Ecto neural progenitor cell (in vitro differentiated cells): ENCODE measurements at places on chromosomes 5 and 9.

- no peak for DNase-seq
These were observed 160.4 kb downstream of the NR3C1 start for GRCh38 chr5:143243103-143243502.

DNA sequence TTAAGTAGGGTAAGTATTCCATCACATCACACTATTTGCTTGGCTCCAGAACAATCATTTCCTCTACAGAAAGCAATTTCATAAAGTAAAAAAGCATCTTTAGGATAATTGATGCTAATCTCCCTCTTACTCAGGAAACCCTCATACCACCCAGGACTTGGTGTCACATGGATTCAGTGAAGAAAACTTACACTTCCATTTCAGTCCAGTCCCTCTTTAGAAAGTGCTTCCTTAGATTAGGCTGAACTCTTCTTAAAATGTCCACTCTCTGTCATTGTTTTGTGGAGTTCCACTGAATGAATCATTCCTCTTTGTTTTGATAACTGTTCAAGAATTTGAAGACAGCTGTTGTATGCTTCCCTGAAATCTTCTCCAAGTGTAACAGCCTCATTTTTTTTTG, 144.0 kb upstream of the ZNF462 start:
- DNase-seq = no peak

- no peak for DNase-seq
These were observed 547.2 kb downstream of the LRRC70 start for GRCh38 chr5:63125862-63126261.

DNA sequence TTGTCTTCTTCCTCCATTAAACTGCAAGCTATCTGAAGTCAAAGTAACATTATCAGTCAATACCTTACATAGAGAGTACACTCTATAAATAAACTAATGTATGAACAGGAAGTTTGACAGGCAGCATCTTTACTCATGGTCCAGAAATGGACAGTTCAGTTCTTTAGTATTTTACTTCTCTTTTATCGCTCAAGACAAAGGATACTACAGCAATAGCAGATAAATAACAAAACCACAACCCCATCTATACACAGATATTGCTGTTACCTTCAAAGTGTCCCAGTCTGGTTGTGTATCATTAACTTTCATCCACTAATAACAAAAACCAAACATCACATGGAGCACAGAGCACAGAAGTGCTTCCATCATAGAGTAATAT, 46.4 kb downstream of the SEMA5A start:
- DNase-seq = no peak

- no peak for DNase-seq
These were observed 30.8 kb downstream of the LIX1 start for GRCh38 chr5:97111616-97112015.

DNA sequence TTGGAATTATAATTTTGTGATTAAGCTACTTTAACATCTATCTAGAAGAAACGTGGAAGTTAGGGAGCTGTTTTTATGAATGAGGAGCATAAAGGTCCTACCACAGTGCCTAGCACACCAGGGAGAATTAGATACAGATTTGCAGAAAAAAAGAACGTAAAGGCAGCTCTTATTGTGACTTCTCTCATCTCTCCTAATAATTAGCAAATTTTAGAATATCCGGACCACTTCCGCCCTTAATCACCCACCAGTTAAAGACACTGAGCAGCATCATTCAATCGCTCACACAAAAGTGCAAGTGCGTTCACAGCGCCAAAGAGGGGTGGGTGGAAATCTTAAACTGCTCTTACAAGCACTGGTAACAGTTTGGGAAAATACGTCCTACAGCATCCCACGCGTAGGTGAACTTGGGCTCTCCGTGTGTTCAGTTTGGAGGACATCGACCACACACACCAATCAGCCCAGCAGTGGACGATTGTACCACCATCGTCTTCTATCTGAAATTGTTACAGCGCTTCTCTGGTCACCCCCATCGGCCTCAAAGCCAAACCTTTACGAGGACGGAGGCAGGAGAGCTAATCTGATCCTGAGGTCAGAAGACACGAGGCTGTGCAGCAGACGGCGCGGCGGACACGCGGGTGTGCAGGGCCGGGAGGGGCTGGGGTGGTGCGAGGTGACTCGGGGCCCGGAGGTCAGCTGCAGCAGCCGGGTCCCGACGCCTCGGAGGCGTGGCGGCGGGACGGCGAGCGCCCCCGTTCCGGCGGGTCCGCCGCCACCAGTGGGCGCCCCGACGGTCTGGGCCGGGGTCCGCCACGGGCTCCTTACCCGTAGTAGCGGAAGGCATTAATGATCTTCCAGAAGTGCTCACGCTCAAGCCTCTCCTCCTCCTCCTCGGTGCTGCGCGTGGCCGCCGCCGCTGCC, 646 bp downstream of the CARNMT1 start:
- peak; percentile 77 for DNase-seq

GRCh38 chr5:93622240-93622885, 39.3 kb downstream of the NR2F1 start:
- DNase-seq = no peak

DNA sequence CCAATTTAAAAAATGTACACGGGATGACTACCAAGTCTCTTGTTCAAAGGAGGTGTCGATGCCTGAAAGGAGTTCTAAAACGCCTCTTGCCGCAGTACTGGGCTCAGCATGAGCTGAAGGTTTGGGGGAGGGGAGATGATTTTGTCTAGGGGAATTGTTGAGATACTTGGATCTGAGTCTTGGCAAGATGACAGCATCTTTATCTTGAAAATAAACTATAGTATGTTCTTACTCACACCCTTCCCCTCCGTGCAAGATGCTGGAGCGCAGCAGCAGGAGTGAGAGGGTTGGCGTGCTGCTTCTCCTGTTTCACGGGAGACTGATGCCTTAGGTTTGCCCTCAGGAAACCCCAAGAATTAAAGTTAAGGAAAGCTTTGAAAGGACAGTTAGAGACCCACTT, 47.3 kb downstream of the FAM78A start:
- no peak for DNase-seq

DNA sequence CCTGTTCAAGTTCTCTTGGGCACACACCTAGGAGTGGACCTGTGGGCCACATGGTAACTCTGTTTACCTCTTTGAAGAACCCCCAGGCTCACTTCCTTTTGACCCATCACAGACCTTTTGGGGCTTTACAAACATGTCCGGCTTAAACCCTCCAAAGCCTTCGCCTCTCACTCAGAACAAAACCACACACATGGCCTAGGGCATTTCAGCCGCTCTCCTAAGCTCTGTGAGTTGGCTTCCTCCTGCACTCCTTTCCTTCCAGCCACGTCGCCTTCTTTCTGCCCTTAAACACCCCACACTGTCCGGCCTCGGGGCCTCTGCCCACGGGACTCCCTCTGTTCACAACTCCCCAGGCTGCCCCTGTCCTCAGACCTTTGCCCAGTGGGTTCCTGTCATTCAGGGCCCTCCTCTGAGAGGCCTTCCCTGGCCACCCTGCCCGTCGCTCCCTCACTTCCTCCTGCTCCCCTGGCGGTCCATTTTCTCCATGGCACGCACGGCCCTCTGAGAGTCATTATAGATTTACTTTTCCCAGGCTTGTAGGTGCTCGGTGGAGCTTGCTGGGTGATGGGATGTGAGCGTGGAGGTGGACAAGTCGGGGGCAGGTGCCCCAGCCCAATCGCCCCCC, 1.9 kb downstream of the DOK3 start:
- DNase-seq = no peak

GRCh38 chr9:32550150-32550561, 2.0 kb upstream of the SMIM27 start:
- peak; percentile 43 for DNase-seq

DNA sequence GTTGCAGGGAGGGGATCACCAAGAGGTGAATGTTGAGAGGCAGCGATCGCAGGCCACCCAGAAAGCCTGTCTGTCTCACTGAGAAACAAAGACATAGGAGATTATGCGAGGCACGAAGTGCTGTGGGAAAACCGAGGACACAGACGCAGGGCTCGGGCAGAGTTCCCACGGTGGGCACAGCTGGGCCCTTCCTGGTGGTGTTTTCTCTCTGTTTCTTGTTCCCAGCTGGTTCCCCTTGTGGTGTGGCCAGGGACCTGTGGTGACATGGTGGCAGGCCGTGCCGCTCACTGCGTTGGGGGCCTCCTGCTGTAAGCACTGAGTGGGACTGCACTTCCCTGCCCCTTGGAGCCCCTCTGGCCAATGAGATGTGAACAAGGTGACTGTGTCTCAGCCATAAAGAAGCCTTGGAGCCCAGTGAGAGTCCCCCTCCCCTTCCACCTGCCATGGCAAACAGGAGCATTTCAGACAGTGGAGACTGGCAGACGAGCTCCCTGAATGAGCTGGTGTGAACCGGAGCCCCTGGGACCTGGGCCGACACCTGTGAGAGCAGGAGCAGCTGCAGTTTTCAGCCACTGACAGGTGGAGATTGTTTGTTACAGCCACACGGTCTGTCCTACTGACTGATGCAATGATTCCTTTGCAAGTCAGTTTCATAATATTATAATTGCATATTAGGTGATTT, 13.2 kb upstream of the IRX4 start:
- no peak for DNase-seq
